Neural crest cell (in vitro differentiated cells): ENCODE measurements at places on chromosomes 11 and 22.
A peak's percentile ranks its signal among the peaks of the same experiment; 100 is the strongest.

GRCh38 chr11:35144136-35144741 lies 5.3 kb downstream of the CD44 start:
- no peak for DNase-seq

GRCh38 chr22:36083056-36083455 lies 54.4 kb upstream of the RBFOX2 start:
- DNase-seq = no peak

DNA sequence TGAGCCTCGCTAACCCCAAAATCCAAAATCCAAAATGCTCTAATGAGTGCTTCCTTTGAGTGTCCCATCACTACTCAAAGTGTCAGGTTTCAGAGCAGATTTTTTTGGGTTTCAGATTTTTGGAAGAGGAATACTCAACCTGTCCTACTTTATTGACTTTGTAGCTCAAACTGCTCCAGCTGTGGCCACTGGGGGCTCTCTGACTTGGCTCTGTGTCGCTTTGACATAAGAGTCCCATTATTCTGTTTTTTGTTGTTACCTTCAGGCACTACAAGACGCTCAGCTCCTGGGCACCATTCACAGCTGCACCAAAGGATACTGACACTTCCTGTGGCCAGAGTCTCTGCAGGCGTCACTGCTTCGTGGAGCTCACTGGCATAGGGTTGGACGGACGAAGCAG lies 41.1 kb downstream of the PHF21B start:
- no peak for DNase-seq

DNA sequence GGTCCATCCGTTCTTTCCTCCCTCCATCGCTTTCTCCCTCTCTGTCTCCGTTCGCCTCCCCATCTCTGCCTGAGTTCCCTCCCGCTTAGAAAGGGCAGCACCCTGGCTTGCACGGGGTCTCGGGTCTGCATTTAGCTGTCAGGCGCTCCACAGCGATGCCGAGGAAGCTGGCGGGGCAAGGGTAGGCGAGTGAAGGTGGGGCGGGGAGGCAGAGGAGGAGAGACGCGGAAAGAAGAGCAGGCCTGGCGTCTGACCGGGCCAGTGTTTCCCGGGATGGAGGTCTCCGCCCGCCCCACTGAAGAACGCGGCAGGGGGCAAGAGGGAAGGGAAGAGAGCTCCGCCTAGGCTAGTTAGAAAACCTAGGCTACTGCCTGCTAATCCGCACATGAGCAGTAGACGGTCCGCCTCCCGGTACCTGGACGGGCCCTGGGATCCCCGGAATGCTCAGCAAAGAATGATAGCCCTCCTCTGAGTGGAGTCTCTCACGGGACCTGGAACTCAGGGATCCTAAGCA lies 3922.5 kb upstream of the OR11H1 start:
- no peak for DNase-seq

DNA sequence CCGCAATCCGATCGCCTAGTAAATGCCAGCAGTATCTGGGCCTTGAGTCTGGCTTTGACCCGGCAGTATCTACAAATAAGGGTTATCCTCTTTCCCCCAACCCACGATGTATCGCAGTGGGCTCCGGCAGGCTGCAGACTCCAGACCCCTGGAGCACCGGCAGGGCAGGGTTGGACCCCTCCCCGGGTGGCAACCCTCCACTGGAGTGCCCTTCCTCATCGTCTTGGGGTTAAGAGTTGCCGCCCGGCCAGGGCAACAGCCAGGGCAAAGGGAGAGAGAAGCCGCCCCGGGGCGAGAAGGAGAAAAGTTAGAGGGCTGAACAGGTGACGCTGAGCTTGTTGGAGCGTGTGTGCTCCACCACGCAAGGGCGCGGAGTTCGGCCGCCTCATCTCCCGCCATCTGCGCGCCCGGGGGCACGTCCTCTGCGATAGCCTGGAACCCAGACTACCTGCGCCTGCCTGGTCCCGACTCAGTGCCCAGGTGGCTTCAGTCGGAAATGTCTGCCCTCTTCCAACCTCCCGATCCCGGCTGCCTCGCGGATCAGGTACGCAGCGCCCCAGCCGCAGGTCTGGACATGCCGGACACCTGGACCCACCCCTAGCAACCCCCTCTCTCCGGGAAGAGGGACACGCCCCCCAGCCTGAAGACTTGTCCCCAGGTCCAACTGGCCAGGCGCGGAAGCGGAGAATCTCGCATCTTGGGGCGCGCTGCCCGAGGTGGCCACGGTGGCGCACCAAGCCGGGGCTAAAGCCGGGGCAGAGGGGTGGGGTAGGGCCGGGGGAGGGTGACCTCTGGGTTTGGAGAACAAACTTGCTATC lies 1.2 kb downstream of the DSCAML1 start:
- no peak for DNase-seq

DNA sequence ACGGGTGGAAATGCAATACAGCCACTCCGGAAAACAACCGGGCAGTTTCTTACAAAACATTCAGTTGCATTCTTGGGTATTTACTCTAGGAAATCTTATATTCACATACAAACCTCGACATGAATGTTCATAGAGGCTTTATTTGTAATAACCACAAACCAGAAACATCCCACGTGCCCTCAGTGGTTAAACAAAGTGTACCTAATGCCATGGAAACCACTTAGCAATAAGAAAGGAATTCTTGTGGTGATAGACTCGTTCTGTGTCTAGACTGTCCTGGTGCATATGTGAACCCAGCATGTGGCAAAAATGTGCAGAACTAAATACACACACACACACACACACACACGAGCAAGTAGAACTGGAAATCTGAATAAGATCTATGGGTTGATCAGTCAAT lies 1073.3 kb downstream of the TBC1D22A start:
- no peak for DNase-seq

DNA sequence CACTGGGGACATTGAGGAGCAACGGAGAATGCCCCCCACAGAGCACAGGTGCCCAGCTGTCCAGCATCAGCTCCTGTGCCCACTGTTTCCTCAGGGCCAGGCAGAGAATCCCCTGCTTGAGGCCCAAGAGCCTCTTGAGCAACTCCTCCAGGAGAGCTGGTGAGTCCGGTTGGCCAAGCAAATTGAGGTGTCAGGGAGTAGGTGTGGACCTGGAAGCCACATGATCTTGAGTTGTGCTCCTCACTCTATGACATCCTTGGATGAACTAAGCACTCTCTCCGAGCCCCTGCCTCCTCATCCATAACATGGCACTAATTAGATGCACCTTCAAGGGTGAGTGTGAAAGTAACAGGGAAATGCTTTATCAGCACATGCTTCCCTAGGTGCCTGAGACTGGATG lies 121.3 kb downstream of the DBX1 start:
- no peak for DNase-seq

GRCh38 chr11:60334005-60334620 lies 7.1 kb downstream of the MS4A6E start:
- peak; percentile 83 for DNase-seq

DNA sequence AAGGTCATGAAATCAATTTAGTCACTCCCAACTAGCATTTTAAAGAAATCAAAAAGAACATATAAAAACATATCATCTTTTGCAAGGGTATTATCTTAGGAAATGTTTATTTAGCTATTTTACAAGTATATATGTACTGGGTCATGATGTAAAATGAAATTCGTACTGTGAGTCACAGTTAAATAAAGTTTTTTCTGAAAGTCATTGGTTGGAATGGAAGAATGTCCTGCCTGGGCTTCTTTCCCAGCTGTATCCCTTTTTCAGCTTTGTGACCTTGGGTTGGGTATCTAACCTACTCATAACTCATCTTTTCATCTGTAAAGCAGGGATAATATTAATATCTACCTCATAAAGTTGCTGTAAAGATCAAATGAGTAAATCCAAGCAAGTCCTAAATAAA lies 15.7 kb downstream of the FDX1 start:
- DNase-seq = no peak

GRCh38 chr11:126163779-126164178 lies 47.7 kb downstream of the RPUSD4 start:
- DNase-seq = no peak

GRCh38 chr11:74956397-74957015 lies 7.4 kb downstream of the SPCS2 start:
- DNase-seq = no peak

DNA sequence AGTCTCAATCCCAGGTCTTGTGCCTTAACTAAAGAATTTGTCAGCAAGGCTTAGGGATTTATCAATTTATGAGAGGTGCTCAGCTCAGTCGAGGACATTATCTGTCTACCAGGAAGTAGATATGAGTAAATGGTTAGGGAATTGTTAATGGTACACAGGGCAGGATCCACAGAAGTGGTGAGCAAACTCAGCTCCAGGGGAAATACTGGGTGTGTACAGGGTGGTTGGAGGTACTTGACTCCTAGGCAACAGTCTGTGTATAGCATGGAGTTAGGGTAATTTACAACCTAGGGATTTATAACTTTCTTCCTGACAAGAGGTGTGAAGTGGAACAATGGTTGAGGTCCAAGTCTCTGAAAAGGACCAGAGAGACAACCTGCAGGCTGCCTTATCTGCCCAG lies 123.4 kb upstream of the OR9Q1 start:
- DNase-seq = no peak

- no peak for DNase-seq
Observed at GRCh38 chr11:47264521-47264920, 5.4 kb upstream of the MADD start.

DNA sequence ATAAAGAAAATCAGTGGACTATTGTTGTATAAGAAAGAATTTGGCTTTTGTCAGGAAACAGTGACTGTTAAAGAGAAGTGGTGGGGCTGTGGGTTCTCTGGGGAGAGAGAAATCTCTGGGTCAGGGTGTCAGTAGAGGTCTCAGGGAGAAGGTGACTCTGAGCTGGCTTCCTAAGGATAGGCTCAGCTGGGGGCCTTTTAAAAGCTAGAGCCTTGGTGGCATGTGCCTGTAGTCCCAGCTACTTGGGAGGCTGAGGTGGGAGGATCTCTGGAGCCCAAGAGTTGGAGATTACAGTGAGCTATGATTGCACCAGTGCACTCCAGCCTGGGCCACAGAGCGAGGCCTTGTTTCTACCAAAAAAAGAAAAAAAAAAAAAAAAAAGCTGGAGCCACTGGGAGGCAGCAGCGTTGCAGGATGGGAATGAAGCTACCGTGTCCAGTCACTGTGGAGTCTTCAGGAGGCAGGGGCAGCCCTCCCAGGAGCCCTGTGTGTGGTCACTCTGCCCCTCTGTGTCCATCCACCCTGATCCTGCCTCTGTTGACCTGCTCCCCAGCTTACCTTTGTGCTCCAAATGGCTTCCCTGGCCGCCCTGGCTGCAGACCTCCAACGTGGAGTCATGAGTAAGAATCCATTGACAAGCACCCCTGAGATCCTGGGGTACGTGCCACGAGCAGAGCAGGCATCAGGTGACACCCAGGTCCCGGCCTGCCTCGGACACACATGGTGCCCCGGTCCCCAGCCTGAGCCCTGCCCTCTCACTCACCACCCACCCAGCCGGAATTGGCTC lies 5.4 kb upstream of the MIF start:
- DNase-seq = no peak

DNA sequence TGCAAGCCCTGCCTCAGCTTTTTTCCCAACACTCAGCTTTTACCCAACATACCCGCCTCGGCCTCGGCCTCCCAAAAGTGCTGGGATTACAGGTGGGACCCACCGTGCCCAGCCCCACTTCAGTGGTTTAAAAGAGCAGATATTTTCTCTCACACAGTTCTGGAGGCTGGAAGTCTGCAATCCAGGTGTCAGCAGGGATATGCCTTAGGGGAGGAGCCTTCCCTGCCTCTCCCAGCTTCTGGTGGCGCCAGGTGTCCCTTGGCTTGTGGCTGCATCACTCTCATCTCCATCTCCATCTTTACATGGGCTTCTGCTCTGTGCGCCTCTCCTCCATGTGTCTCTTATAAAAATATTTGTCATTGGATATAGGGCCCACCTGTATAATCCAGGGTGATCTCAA lies 50.0 kb downstream of the MCHR1 start:
- DNase-seq = no peak

GRCh38 chr11:61119055-61119454 lies 16.8 kb downstream of the CD5 start:
- DNase-seq = no peak

- DNase-seq = peak; percentile 94
Observed at GRCh38 chr11:75204685-75205563, 35.6 kb upstream of the TPBGL start.

- no peak for DNase-seq
Observed at GRCh38 chr11:106077609-106078455, at the start of gene AASDHPPT. AASDHPPT (plus strand) TSS chr11:106077662; CDS start chr11:106077711, 49 bp downstream.
